ENCODE measurements at places on chromosomes 16 and 17.

DNA sequence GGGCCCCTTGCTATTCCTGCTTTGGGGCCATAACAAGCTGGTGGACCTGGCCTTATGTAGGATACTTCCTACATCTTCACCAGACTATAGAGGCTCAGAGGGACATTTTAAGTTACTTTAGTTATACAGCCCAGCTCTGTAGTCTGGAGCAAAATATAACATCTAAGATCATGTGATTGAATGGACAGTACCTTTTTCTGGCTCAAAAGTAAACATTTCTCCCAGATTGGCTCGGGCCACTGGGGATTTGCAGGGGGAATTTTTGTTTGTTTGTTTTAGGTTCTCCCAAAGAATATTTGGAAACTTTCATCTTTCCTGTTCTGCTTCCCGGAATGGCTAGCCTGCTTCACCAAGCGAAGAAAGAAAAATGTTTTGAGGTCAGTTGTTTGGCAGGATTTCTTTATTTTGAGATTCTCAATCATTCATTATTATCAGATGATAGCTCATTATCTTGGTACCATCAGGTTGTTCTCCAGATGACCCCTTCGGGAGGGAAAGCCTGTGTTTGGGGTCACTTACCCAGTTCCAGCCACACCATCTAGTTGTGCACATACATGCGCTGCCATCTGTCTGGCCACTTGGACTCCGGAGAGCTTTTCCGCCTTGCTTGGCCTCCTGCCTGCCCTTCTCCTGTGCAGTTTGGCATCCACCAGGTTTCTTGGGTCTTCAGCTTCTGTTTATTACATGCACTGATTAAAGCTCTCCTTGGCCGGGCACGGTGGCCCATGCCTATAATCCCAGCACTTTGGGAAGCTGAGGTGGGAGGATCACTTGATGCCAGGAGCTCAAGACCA, 17.2 kb downstream of the IQCK start:
- no peak for DNase-seq

DNA sequence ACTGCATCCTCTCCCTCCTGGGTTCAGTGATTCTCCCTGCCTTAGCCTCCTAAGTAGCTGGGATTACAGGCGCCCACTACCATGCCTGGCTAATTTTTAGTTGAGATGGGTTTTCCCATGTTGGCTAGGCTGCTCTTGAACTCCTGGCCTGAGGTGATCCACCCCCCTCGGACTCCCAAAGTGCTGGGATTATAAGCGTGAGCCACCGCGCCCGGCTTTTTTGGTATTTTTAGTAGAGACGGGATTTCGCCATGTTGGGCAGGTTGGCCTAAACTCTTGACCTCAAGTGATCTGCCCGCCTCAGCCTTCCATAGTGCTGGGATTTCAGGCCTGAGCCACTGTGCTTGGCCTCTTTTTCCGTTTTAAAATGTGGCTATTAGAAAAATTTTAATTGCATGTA, 343.8 kb upstream of the RBFOX1 start:
- no peak for DNase-seq

DNA sequence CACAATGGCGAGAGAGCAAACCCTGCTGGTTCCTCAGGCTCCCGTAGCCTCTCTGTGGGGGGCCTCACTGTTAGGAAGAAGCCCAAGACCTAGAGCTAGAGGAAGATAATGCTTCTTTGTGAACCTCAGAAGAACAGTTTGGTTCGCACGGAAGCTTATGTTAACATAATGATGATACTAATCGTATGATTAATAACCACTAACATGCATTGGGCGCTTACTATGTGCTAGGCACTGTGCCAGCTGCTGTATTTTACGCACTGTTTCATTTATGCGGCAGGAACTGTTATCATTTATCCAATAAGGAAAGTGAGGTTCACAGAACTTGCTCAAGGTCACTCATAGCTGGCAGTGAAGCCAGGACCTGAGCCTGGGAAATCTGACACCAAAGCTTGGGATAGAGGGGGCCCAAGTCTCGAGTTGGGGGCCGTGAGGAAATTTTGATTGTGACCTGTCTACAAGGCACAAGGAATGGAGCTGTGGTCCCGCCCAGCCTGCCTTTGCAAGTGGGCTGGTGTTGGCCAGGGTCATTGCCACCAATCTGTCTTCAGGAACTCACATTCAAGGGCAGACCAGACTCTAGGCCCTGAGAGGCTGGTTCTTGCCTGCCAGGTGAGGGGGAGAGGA, 6.8 kb downstream of the PRCD start:
- no peak for DNase-seq

DNA sequence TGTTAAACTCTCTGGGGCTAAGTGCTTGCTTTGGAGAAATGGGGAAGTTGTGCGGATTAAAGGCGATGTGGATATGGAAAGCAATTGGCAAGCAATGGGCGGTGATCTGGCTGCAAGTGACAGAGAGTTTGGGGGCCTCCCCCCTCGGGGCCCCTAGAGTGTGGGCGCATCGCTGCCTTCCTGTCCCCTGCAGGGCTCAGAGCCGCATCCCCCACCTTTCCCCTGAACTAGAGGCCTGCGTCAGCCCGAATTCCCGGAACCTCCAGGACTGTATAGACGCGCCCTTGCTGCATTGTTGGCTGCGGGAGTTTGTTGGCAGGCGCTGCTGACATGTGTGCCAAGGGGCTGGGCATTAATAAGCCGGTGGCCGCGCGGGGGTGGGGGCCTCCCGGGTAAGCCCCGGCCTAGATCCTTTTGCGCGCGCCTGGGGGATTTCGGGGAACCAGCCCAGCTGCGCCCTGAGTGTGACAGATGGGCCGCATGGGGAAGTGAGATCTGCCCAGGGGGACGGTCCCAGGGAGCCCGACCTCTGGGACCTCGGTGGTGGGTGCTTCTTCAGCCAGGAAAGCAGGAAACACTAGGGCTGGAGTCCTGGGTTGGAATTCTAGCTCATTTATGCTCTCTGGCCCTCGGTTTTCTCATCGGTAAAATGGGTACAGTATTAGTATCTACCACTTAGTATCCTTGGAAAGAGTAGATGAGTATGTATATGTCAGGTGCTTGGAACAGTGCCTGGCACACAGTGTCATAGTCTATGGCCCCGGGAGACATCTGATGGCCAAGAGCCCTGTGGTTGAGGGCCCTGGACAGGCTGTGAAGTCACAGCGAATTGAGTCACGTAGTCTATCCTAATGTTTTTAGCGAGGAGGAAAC, 1.0 kb downstream of the EEF2K start:
- DNase-seq, result peak; percentile 47

DNA sequence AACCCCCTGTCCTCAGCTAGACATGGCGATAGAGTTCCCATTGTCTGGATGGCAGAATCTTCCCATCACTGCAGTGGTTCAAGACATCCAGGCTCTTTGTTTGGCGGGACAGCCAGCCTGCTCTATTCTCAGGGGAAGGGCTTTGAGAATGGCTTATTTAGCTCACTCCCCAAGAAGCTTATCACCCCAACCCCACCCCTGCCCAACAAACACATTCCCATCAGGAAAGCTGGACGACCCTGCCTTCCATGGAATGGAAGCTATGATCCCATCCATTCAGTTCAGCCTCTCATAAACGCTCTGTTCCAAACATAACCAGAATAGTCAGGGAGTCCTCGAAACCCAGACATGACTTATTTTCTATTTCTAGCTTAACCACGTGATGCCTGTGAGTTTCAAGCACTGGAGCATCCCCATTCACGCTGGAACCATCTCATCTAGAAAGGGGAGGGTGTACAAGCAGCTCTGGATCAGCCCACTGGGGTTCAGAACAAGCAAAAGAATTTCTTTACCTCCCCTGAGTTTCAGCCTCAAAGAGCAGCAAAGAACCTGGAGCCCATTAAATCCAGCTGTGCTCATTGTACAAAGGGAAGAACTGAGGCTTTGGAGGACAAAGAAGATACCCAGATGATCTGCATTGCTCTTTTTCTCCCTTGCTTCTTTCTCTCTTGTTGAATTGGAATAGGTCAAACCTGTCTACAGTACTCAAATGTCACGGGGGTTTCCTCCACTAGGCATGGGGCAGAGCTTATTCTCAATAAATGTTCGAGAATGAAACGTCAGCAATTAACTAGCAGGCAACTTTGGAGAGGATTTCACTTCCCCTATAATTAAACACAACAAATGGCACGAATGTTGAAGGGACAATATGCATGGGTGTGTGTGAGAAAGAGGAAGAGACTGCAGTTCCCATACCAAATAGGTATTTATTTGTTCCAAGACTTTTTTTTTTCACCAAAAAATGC, 93.1 kb downstream of the XYLT1 start:
- no peak for DNase-seq

DNA sequence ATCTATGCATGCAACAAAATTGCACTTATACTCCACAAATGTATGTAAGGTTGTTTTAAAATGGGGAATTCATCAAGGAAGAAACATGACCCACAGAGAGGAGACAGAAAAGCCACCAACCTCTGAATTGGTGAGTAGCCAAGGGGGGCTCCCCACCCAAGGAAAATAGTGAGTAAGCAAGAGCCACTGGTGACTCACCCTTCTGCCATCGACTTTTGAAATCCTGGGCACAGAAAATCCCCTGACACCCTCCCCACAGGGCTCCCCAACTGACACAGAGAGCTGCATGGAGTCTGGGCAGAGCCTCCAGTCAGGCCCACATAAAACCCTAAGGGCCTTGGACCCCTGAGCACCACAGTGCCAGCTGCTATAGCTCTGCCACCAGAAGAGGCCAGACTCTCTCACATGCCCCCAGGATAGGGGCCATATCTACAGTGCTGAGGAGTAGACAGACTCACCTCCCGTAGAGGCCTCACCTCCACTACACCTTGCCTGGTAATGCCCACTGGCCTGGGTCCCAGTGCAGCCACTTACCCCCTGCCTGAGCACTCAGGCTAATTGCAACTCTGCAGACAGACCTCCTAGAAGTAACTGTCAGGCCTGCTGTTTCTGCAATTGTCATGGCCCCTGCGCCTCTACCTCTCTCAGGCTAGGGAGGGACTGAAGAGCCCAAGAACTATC, 244.7 kb upstream of the WSB1 start:
- no peak for DNase-seq

GRCh38 chr17:62664336-62665120, 37.1 kb downstream of the MRC2 start:
- DNase-seq, result no peak

- DNase-seq, result no peak
Measured at GRCh38 chr16:3654249-3654991, at the start of gene DNASE1. Gene DNASE1, plus strand, starts transcription at chr16:3654691. Its CDS starts 683 bp downstream, at chr16:3655374.

DNA sequence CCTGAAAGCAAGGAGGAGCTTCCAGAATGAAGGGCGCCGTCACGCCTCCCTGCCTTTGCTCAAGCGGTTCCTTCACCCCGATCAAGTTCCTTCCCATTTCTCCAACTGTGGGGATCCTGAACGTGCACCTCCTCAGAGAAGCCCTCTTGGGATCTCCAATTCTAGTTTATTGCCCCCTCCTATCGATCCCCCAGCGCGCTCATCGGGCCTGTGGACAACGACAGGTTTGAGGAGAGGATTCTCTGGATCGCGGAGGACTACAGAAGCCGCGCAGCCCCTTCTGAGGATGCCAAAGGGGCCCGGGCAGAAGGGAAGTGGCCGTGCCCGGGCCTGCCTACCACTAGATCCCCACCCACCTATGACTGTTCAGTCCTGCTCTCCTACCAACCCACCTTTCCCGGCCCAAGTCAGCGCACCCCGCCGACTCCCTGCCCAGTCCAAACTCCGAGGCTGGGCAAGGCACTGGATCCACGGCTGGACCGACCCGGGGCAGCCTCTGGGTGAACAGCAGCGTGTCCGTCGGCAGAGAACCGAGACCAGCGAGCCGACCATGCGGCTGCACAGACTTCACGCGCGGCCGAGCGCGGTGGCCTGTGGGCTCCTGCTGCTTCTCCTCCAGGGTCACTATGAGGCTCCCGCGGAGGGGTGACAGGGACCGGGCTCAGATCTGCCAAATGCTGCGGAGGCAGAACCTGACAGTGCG, 12.8 kb upstream of the CES3 start:
- DNase-seq, result no peak

- DNase-seq, result no peak
Measured at GRCh38 chr17:29948448-29949215, 7.2 kb downstream of the EFCAB5 start.

DNA sequence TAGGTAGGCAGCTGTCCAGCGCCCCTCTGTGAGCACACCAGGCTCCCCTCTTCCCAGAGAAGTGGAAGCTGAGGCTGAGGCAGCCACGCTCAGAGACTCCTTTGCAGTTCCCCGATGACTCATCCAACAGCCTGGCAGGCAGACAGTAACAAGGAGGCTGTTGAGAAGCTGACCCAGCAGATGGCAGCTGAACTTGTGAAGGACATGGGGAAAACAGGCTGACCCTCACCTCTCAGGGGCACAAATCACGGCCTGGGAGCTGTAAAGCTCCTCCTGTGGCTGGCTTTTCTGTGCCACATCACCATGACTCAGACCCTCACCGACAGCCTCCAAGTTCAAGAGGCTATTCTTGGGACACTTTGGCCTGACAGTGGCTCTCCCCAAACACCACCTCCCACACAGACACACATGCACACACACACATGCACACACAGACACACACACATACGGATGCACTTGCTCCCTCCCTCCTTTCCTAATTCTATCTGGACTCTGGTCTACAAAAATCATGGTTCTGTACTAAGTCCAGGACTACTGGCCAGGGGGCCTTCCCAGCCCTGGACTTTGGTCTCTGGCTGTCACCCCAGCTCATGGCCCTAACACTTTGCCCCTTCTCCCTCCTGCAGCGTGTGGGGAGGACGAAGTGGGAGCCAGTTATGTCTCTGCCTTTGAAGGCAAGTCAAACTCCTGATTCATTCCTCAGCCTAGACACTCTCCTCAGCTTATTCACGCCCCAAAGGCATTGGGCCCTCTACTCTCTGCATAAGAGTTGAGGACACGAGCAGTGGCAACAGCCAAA, 23.2 kb downstream of the MAP3K14 start:
- DNase-seq, result peak; percentile 14

- DNase-seq, result no peak
Measured at GRCh38 chr16:11515540-11516430, 70.9 kb downstream of the LITAF start.

DNA sequence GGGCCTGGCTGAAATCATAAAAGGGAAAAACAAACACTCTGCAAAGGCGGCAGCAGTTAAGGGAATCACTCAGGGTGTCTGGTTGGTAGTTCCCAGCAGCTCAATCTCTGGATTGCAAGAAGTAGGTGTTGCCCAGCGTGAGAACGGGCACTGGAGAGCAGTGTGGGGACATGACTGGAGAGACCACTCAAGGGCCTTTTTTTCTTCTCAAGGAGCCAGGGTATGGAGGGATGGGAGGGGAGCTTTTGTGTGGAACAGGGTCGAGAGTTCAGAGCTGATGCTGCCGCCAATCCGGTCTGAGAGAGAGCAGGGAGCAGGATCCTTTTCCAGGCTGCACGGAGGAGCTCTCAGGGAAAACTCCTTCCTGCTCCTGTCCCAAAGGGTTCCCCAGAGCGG, 15.2 kb downstream of the SCNN1B start:
- DNase-seq, result no peak

GRCh38 chr16:88539652-88540345, 30.4 kb upstream of the ZC3H18 start:
- no peak for DNase-seq
